ENCODE measurements at places on chromosomes 4 and X. TPM values are rescaled to one million over a fixed set of nuclear protein-coding genes. Genes with fewer than 3 reads are reported as not detected.

The NSUN7 gene
- 1.5 TPM for total RNA-seq

DNA sequence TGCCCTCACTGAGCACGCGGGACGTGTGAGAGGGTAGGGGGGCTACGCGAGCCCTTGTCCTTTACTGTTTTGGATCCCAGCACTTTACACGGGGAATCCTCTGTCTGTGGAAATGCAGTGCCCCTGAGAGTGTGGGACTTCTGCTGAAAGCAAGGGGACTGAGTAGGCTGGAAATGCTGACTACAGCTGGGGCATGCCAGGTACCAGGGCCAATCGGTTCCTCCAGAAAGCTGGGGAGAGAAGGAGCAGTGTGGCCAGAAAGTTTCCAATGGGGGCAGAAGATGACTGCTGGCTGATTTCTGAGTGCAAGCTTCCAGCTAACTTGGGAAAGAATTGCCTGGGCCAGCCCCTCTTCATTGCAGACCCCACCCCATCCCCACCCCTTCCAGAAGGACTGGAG lies 1.5 kb downstream of the NHSL2 start:
- no peak overlapping the region for H3K4me3 ChIP-seq
- DNase-seq: no peak
- no peaks in the 10 kb centered on the region for H3K27me3 ChIP-seq
- H3K4me1 ChIP-seq: no peaks in the 10 kb centered on the region

- no peak for DNase-seq
- no peak overlapping the region for H3K27ac ChIP-seq
- no peaks in the 10 kb centered on the region for H3K36me3 ChIP-seq
- H3K4me3 ChIP-seq: no peak overlapping the region
- H3K4me1 ChIP-seq: no peaks in the 10 kb centered on the region
These were observed 1.5 kb upstream of the MAP7D2 start for GRCh38 chrX:20118065-20118824.

DNA sequence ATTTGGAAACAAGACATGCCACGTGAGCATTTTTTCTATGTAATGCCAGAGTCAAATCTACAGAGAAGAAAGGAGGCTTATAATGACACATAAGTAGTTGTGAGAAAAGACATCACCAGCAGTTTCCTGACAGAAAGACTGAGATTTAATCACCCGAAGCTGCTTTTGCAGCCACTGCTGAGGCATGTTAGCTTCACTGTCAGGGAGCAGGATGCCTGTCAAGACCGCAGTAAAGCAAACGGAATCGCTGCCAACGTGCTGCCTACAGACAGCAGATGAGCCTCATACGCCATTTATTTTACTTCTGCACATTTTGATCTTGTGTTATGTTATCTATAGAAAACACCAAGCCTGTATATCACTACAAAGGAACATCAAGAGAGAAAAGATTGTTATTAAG lies 68.7 kb upstream of the NDST3 start:
- no peaks in the 10 kb centered on the region for H3K27me3 ChIP-seq
- no peak overlapping the region for H3K4me3 ChIP-seq
- no peaks in the 10 kb centered on the region for H3K36me3 ChIP-seq
- no peaks in the 10 kb centered on the region for H3K4me1 ChIP-seq

- no peak overlapping the region for H3K4me3 ChIP-seq
- no peaks in the 10 kb centered on the region for H3K4me1 ChIP-seq
- H3K27me3 ChIP-seq: no peaks in the 10 kb centered on the region
- no peaks in the 10 kb centered on the region for H3K36me3 ChIP-seq
- no peak for DNase-seq
These were observed 208.3 kb upstream of the AMOT start for GRCh38 chrX:113048896-113049295.

Data from SJCRH30 (cell line).